Sigmoid colon (tissue), 7 donors: ENCODE measurements at places on chromosomes 5 and 9.
A peak's percentile ranks its signal among the peaks of the same experiment; 100 is the strongest.

DNA sequence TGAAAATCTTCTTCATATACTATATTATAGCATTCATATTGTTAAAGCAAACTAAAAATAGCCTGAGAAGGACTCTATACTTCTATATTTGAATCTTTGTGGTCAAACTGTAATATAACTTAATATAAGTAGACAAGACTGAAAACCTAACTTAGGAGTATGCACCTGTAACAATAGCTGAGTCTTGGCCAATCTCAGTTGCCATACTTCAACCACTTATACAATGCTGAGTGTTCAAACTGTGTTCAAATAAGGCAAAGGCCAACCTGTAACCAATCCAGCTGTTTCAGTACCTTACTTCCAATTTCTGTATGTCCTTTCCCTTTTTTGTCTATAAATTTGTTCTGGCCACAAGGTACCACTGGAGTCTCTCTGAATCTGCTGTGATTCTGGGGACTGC, 1360.8 kb upstream of the CDH9 start:
- DNase-seq: no peak

- peak; percentile 67 for DNase-seq
Observed at GRCh38 chr9:136854113-136854841, 2.1 kb downstream of the MAMDC4 start.

- DNase-seq: no peak
Observed at GRCh38 chr9:116123171-116123570, 30.4 kb upstream of the PAPPA start.

DNA sequence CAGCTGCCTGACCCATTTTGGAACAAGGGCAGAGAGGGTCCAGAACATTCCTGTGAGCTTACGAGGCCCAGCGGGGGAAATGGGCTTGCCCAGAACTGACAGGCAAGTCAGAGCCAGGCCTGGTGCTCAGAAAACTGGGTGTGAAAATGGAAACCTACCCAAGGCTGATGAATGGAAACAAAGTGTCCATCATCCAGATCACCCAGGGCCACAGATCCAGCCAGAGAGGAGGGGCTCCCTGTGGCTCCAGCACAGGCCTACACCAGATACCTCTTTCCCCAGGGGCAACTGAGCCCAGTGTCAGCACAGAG, 3.1 kb downstream of the CLTB start:
- no peak for DNase-seq

GRCh38 chr5:130693509-130693908, 471.5 kb downstream of the HINT1 start:
- DNase-seq: no peak

- DNase-seq: no peak
Observed at GRCh38 chr5:75856056-75856455, 138.8 kb upstream of the POC5 start.

DNA sequence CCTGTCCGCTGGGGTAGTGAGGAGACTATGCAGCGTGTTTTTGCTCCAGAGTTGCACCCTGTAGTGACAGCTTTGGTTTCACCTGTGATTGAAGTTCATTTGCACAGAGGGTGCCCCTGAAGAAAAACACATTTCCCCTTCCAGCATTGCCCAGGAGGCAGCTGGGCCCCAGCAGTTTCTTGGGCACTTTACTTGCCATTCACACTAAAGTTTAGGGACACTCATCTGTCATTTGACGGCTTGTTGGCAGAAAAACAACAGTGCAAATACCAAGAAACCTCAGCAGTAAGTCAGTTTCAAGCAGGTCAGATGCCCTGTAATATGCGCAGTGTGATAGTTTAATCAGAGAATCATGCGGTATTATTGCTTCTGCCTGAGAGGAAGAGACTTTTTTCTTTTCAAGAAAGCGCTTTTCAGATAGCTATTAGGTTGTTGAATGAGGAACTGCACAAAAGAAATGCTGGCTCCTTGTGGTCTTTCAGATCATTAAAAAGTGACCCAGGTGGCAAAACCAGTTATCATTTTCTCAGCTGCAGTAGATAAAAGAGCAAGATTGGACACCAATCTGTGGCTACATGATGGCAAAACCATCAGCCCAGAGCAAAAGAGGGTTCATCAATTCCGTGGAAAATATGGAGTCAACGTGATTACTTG, 136.2 kb upstream of the PUM3 start:
- DNase-seq: no peak

DNA sequence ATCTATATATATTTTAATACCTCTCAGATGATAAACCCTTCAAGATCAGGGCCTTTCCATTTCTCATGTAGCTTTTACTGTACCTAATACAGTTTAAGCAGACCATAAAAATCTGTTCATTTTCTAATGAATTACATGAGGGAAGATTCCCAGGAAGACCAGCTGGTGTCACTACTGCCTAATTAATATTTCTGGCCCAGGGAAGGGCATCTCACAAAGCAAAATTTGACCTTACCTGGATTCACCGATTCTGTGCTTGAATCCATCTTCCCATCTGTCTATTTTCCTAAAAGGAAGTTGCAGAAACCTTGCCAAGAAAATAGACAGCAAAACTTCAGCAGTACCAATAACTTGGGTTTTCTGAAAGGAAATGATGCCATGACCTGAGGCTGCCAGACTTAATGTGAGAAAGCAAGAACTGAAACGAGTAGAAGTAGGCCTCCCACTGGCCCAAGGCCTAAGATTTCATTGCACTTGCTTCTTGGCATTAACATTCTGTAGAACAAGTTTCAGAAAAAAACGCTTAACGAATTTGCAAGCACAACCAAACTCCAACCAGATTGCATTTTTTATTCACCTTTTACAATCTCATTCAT, 83.0 kb upstream of the GLIS3 start:
- no peak for DNase-seq
